ENCODE measurements at places on chromosomes 16 and 17.
A peak's percentile ranks its signal among the peaks of the same experiment; 100 is the strongest.

GRCh38 chr16:29139261-29139802 lies 154.5 kb downstream of the LAT start:
- no peak for DNase-seq

GRCh38 chr16:10668322-10669045 lies 26.2 kb downstream of the TEKT5 start:
- DNase-seq, result peak; percentile 39

DNA sequence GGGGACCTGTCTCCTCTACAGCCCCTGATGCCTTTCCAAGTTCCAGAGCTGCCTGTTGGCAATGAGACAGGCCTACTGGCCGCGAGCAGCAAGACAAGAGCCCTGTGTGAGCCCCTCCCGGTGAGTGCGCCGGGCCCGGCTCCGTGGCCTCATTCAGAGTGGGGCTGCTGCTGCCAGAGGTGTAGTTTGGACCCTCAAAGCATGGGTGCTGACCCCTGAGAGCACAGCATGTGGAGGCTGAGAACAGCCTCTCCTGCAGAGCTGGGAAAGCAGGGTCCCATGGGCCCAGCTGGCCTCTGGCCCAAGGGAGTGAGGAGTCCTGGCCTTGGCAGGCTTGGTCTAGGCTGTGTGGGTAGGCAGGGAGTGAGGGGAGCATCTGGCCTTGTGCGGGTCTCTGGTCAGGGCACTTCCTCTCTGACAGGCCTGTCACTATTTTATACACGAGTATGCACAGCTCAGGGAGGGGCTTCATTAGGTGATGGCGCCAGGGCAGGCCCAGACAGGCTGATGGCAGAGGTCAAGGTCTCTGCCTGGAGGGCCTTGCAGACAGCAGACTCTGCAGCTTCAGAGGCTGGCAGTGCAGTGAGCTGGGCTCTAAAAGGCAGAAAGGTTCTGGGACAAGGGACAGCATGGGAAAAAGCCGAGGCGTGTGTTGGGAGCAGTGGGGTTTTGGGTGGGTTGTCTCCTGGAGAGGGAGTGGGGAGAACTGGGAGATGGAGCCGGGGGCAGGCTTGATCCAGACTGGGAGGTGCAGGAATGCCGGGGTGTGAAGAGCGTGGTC lies 43.4 kb downstream of the ADCY7 start:
- no peak for DNase-seq

DNA sequence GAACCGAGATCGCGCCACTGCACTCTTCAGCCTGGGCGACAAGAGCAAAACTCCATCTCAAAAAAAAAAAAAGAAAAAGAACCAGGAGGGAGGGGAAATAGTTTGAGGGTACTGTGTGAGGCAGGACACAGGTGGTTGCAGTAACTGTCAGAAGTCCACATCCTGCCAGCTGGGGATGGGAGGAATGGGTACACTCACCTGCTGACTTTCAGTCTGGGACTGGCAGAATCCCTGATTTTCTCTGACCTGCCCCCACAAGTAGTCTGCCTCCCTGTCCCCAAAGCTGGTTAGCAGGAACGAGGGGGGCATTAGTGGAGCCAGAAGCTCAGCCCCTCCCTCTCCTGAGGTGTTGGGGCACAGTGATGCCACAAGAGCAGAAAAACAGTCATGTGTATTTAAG lies 7.1 kb upstream of the ARL5C start:
- no peak for DNase-seq

Data from dermis blood vessel endothelial cell (primary cell).